ENCODE measurements at places on chromosomes 1 and 21.

- DNase-seq, result no peak
Observed at GRCh38 chr1:147785794-147786506, 25.5 kb upstream of the GJA5 start.

- DNase-seq, result no peak
Observed at GRCh38 chr1:56576880-56577405, 2.4 kb downstream of the PLPP3 start.

- no peak for DNase-seq
Observed at GRCh38 chr1:224211206-224211962, 28.3 kb downstream of the DEGS1 start.

DNA sequence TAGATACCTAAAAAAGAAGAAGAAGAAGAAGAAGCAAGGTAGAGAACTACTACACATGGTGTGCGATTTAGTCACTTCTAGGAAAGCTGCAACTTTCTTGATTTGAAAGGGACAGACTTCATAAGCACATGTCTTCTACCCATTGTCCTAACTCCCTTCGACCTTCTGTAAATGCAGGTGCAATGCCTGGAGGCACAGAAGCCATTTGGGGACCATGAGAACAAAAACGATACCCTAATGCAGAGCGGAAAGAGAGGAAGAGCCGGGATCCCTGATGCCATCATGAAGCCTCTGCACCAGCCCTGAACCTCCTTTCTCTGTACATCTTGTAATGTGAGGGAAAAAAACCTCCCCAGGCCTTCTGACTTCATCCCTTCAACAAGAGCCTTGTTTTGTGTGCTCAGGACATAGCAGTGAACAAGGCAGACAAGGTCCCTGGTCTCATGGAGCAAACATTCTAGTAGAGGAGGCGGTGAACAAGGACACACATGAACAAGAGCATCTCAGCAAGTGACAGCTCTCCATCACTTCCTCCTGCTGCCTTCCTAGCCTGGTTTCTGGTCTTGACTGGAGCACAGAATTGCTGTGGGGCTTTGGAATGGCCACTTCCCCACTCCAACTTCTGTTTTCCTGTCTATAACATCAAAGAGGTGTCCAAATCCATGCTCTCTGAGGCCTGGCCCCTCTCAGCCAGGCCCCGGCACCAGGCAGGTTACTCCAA is 5.5 kb upstream of the LAPTM5 start:
- no peak for DNase-seq

- no peak for DNase-seq
Observed at GRCh38 chr1:70818401-70818800, 229.2 kb downstream of the PTGER3 start.

DNA sequence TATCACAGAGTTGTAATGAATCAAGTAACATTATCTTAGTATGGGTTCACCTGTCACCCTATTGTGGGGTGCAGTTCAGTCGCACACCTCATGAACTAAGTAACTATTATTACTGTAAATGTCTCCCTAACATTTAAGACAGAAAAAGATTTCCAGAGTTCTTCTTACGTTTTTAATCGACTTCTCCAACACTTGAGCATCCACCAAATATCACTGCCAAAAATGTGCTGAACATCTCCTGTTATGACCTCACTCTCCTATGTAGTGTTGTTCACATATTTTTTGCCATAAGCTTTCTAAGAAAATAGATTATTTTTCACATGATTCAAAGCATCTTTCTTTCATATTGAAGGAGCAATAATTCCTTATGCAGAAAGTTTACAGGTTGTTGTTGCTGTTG is 1.3 kb downstream of the TTLL7 start:
- no peak for DNase-seq

- peak; percentile 70 for DNase-seq
Observed at GRCh38 chr1:58755468-58755872, 28.4 kb downstream of the JUN start.

- DNase-seq, result no peak
Observed at GRCh38 chr1:6352138-6352563, 41.4 kb downstream of the ACOT7 start.

DNA sequence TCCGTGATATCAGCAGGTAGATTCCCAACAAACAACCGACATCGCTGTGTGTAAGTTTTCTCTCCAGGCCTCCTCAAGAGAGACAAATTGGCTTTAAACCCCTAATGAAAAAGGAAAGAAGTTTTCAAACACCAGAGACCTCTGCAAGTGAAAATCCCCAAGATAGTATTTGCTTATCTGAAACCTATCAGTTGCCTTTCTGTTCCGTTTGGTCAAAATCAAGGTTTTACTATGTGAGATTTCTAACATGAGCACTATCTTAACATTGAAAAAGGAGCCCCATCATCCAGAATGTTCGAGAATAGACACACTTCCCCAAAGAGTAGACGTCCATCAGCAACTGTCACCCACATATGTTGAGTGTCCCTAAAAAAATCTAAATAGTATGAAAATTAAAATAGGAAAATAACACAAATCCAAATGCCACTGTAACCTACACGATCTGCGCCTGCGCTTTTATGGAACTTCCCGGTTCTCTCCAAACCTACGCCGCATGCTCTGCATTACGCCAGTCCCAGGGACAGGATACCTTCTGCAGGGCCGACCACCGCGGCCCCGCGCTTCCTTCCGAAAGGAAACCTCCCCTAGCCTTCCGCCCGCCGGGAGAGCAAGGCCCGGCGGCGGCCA is 1.4 kb downstream of the SFPQ start:
- DNase-seq, result no peak

- peak; percentile 95 for DNase-seq
Observed at GRCh38 chr1:28581531-28582247, 10.4 kb upstream of the RAB42 start.

- no peak for DNase-seq
Observed at GRCh38 chr1:56548571-56548970, 30.8 kb downstream of the PLPP3 start.

DNA sequence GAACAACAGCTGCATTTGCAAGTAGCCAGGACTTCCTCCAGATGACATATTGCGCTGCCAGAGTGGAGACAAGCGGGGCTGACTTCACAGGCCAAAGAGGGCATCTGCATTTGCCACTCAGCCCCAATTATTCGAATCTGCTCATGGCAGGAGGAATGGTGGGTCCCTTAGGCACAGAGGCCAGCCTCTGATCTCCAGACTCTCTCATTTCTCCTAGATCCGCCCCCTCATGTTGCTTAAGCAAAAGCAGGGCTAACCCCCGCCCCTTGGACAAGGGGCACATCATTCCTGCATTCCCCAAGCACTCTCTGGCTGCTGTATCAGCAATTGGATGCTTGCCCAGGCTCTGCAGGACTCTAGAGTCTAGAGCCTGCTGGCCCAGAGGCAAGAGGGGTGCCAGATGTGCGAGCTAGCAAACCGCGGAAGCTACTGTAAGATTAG is 262.4 kb downstream of the ST6GALNAC3 start:
- no peak for DNase-seq

- peak; percentile 27 for DNase-seq
Observed at GRCh38 chr1:91805311-91805801, 80.6 kb downstream of the TGFBR3 start.

DNA sequence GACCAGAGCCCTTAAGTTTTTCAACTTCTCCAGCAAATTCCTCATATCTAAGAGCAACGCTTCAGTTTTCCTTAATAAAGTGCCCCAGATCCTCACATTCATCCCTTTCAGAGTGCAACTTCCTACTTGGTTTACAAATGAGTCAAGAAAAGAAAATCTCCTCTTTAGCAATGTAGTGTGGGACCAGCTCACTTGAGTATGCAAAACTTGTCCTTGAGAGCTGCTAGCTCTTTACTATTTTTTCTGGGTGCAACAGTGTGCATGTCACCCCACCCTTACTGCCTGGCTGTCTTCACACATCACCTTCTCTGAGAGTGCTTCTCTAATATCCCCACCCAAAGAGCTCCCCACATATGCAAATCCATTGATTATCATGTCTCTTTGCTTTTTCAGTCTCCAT is 203.1 kb upstream of the CAMK1G start:
- no peak for DNase-seq

DNA sequence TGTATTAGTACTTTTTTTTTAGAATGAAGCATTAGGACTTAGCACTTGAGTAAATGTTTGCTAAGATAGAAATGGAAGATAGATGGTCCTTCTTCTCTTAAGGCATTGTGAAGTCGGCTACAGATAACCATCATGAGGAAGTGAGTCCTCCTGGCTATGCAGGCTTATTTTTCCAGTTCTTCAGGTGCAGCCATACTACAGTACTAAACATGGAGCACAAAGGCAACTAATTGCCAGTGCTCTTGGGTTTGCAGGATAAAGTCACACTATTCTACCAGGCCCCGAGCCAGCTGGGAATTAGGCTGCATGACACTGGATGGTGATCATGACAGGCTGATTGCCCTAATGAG is 197.3 kb upstream of the SGIP1 start:
- DNase-seq, result no peak

DNA sequence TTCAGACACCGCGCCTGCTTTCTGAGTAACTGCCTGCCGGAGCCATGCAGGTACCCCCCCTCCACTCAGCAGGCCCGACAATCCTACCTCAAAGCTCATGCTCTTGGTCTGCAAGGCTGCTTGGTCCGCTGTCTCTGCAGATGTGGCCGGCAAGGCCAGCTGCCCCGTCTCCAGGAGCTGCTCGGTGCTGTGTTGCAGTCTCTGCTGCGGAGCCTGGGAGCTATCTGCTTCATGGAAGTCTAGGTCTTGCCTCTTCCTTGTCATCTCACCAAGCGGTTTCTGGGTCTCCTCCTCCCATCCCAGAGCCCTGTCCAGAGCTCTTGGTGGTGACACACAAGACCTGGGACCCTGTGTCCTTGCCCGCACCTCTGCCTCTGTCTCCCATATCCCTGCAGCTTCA is 24.0 kb upstream of the GNPAT start:
- no peak for DNase-seq

GRCh38 chr1:83641796-83642443 is 357.0 kb downstream of the TTLL7 start:
- no peak for DNase-seq

DNA sequence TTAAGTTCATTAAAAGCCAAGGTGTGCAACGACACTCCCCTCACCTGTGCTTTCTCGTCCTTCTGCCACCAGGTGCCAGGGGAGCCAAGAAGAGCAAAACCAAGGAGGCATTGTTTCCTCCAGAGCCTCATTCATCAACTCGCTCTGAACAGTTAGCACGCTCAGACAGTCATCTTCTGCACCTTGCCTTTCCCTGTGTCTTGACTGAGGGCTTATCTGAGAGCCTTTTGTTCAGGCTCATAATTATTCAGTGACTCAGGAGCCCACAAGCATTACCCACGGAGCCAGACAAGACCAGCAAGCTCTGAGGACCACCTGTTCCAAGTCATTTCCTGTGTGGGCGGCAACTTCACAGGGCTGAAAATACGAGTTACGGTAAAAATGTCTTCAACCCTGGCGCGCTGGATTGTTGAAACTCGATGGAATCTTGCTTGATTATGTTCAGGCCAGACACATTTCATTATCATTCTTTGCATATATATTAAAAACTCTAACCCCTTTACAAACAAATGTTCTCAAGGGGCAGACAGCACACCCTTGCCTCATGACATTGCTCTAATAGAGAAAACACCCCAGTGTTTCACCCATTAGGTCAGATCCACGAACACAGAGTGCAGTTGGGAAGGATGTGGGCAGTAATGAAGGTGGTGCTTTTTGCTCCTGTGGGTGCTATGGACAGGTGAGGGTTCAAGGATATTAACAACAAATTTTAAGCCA is 89.7 kb upstream of the RUNX1 start:
- DNase-seq, result peak; percentile 62

DNA sequence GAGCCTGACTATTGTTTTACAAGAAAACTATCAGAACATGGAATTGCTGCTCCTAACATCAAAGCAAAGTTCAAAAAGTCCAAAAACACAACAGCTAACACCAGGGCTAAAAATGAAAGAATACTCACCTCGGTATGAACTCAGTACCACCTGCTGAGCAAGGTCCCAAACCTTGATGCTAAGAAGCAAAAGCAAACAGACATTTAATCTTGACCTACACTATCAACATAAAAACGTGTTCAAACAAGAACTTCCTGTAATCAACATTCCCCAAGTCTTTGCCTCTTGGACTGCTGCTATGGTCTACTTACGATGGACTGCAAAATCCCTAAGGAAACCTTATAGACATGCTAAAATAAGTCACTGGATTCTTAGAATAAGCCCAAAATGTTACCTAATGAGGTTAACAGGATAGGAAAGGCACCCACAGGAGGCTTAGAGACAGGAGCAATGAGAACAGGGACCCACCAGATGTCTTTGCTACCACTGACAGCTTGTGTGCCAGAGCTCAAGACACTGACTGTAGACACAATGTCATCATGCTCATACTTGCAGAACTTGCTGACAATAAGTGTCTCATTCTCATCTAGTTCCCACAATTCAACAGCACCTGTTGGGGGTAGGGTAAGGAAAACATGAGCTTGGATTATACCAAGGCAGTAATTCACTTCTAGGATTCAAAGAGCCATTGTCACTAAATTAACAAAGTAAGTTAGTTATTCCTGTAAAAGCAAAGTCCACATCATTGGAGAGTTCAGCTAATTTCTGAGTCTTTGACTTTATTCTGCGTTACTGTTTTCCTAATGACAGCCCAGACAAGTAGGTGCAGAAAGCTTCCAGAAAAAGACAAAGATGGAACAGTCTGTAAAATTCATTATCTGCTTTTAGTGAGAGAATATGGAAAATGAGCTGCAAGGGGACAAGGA is 1.8 kb downstream of the WDR77 start:
- DNase-seq, result no peak

DNA sequence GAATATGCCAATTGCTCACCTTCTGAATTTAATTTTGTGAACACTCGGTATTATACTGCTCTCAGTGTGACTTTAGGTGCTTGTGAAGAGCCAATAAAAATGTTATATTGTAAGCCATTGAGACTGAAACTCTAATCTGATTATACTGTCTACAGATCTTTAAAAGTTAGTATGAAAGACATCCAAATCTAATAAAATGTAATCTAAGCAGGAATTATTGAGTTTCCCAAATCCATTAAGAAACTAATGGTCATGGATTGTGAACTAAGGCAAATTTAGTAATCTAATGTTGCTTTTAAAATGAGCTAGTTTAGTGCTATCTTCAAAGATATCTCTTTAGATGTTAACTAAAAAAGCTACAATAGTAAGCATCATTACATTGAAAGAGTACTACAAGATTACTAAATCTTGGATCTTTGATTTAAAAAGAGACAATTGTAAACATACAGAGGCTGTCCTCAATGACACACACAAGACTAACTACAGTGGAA is 1132.4 kb upstream of the B3GALT2 start:
- DNase-seq, result no peak

- DNase-seq, result no peak
Observed at GRCh38 chr1:203858055-203858454, 3.3 kb upstream of the SNRPE start.

- DNase-seq, result no peak
Observed at GRCh38 chr21:45465611-45466329, 60.8 kb downstream of the COL18A1 start.

GRCh38 chr1:201229771-201230635 is 39.4 kb downstream of the IGFN1 start:
- DNase-seq, result no peak

Data from activated T-cell treated with anti-CD3 and anti-CD28 coated beads, Interleukin-2, amount 50 U/mL, for 72 hours (primary cell).